ENCODE measurements at places on chromosomes 6 and 20.

GRCh38 chr6:34085453-34086170 is 60.3 kb downstream of the GRM4 start:
- no peak for DNase-seq

DNA sequence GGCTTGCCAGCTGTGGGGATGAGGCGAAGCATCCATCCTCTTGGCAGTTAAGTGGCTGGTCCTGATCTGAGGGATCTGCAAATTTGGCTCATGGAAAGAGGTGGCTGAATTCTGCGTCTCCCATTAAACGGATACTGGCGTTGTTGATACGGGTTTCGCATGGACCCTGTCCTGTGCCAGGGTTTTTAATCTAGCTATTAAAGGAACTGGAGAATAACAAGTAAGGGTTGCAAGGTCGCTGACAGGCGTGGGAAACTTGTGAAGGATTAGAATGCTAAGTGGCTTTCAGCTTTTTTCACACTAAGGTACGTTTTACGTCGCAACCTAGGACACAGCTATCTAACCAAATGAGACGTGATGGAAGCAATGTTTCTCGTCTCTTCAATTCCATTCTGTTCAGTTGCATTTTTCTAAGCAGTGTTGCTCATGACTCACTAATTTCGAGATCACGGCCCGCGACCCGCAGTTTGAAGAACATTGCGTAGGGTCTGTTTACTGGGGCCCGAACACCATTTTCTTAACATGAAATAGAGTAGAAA is 852 bp downstream of the GMNN start:
- no peak for DNase-seq

GRCh38 chr6:45637611-45638257 is 260.0 kb upstream of the SUPT3H start:
- DNase-seq = no peak

GRCh38 chr6:110422444-110422822 is 7.1 kb upstream of the DDO start:
- no peak for DNase-seq

GRCh38 chr6:135085700-135086413 is 31.2 kb upstream of the HBS1L start:
- DNase-seq = no peak

DNA sequence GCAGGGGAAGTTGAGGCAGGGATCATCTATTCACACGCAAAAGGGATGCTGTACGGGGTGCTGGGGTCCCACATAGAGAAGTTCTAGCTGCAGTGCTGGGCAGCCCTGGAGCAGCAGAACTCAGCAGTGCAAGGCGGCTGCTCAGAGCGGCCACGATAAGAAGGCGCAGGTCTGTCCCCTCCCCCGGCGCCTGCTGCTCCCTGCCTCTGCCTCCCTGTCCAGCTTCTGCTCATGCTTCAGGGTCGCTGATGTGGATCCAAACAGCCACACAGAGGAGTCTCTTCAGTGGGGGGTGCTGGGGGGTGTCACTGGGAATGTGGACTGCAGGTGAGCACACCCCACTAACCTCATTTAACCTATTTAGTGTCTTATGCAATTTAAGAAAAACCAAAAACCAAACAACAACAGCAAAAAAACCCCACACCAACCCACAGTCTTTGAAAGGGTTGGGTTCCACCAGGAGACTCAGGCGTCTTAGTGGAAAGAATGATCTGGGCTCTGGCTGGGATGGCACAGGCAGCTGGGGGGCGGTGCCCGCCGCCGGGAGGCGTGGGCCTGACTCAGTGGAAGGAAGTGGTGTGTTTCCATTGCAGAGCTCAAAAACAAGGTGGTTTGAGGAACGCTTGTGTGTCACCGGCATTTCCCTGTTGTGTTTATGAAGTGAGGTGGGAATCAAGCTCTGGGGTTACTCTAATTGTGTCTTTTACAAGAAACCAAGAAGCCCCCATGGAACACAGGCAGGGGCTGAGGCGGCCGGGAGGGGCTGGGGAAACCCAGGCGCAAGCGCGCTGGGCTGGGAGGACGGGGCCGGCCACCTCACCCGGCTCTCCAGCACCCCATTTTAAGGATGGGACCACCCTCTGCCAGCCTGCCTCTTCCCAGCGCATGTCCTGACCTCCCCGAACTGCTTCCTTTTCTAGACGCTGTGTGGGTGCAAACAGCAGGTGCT is 55.1 kb downstream of the IRF4 start:
- DNase-seq = no peak
